ACHN (cell line): ENCODE measurements at places on chromosomes 4 and X.
A peak's percentile ranks its signal among the peaks of the same experiment; 100 is the strongest.

DNA sequence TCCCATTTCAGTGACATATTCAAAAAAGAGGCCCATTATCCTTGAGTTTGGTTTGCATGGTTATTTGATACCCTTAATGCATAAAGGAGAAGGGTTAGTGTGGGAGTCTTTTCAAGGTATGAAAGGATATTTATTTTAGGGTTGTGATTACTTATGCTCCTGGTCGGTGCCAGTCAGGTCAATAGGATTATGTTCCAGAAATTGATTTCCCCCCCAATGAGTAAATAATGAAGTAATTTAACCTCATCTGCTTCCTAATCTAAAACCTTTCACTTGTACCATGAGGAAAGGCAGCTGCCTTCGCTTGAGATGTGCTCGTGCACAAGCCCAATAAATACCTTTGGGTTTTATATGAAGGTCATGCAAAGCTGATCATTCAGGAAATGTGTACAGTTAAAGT lies 55.0 kb upstream of the NR0B1 start:
- DNase-seq = no peak

GRCh38 chrX:104098151-104098808 lies 14.0 kb upstream of the ZCCHC18 start:
- peak; percentile 44 for DNase-seq

DNA sequence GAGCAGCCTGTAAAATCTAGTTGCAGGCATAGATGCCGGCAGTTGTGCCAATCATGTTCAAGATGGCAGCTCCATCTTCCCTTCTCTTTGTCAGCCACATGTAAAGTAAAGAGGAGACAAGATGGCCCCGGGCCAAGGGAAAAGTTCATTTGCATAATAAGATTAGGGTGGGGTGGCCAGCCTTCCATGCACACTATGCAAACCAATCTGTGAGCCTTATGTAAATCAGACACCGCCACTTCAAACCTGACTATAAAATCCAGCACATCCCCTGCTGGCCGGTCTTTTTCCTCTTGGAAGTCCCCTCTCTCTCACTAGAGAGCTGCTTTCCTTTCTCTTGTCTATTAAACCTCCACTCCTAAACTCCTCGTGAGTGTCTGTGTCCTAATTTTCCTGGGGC lies 78.9 kb upstream of the CBR4 start:
- no peak for DNase-seq

- peak; percentile 5 for DNase-seq
Observed at GRCh38 chr4:8185295-8185694, 13.8 kb upstream of the SH3TC1 start.

DNA sequence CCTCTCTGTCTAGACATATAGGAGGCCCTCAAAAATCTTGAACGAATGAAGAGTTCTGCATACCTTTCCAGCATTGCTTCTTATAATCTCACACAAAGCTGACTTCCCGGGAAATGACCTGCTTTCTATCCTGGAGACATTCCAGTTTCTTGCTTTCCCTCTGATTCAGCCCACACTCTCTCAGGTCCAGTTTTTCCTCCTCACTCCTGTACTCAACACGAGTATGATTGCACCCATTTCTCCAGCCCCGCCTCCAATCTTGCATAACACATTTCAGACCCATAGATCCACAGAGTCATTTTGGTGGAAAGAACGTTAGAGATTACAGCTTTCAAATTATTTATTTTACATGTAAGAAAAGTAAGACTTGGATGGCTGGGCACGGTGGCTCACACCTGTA lies 127.5 kb upstream of the TLR3 start:
- no peak for DNase-seq

GRCh38 chr4:186719925-186720694 lies 3.5 kb downstream of the FAT1 start:
- peak; percentile 44 for DNase-seq

DNA sequence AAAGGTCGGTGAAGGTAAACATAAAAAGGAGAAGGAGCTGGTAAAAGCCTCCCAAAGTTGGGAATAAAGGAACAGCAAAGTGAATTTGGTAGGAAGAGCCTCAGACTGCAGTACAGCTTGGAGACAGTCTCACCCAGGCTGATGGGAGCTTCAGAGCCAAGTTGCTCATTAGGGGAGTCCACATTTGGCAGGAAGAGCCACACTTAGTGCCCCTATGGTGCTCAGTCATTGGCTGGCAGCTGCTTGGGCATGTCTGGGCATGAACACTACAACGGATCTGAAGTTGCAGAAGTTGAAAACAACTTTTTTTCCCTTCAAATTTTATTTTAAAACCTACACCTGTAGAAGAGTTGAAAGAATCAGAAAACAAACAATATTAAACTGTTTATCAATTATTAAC lies 2497.3 kb downstream of the ARAP2 start:
- DNase-seq = peak; percentile 1

GRCh38 chr4:85826060-85826678 lies 351.2 kb downstream of the ARHGAP24 start:
- peak; percentile 98 for DNase-seq

DNA sequence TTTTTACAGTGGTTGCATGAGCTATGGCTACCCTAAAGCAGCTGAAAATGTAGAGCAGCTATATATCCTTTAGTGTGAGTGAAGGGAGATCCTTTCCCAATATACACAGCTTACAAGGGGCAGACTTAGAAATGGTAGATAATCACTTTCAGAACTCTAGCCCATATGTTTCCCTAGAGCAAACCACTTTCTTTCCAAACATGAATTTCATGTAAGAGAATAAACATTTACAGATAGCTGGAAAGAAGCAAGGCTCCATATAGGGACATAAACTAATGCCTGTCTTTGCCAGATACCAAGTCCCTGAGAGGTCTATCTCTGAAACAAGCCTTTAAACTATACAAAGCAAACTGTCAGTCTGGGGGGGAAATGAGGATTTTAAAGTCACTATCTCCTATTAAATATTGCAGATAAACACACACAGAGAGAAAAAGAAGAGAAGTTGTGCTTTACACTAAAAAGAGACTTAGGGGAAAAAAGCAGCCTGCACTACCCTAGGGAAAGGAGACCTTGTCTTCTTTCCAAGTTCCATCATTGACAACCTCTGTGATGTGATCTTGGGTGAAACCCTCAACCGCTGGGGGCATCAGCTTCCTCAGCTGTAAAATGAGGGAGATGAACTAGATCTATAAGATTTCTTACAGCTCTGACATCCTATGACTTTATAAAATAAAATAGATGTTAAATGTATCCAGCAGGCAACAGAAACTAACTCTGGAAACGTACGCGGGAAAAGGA lies 73.6 kb downstream of the TMEM156 start:
- no peak for DNase-seq

- DNase-seq = no peak
Observed at GRCh38 chrX:74449322-74449936, 28.1 kb downstream of the SLC16A2 start.

GRCh38 chr4:101186567-101187184 lies 160.7 kb downstream of the PPP3CA start:
- no peak for DNase-seq

GRCh38 chrX:151985955-151986354 lies 11.5 kb upstream of the GABRE start:
- DNase-seq = no peak

DNA sequence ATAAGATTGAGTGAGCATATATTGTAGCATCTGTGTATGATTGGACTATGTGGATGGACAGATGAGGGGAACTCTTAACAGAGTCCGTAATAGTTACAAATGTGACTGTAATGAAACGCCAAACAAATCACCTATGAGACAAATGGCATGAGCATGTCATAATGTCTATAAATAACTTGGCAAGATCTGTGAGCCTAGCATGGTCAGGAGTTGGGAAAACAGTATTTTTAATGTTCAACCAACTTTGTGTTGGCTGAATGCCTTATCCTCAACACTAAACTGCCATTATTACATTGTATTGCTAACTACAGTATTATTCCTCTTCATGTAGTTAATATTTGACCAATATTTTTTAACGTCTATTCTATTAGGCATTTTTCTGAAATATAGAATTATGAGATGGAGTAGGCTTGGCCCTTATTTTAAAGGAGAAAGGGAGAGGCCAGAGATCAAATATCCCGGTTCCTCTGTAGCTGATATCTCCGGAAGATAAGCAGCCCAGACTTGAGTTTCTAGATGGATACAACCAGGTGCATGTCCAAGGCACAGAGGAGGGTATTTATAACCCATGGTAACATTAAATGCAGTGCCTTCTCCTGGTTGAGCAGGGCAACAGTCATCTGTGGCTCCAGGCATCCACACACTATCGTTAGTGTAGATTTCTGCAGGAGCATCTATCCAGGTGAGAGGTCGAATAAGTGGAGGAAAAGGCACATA lies 32.7 kb downstream of the PF4 start:
- DNase-seq = no peak

DNA sequence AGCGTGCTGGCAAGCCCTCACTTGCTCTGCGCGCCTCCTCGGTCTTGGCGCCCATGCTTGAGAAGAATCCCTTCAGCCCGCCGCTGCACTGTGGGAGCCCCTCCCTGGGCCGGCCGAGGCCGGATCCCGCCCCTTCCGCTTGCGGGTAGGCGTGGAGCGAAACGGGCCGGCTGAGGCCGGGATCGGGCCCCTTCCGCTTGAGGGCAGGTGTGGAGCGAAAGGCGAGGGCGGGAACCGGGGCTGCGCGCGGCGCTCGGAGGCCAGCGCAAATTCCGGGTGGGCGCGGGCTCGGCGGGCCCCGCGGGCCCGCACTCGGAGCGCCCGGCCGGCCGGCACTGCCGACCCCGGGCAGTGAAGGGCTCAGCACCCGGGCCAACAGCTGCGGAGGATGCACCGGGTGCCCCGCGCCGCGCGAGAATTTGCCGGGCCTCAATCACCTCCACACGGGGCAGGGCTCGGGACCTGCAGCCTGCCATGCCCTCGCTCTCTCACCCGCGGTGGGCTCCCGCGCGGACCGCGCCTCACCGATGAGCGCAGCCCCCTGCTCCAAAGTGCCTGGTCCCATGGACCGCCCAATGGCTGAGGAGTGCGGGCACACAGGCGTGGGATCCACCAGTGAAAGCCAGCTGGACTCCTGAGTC lies 58.1 kb upstream of the GBA3 start:
- DNase-seq = peak; percentile 85

DNA sequence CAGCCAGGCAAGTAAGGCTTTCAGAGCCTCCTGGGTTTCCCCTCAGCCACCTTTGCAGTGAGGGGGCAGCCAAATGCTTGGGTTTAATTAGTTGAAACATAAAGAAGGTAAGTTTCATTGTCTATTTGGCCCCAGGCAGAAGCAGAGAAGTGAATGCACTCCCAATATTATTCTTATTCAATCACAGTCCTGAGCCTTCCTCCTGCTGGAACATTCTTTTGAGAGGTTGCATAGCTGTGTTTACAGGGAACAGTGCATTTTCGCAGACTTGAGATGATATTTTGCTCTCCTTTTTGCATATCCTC lies 13.9 kb downstream of the SLC2A9 start:
- no peak for DNase-seq

DNA sequence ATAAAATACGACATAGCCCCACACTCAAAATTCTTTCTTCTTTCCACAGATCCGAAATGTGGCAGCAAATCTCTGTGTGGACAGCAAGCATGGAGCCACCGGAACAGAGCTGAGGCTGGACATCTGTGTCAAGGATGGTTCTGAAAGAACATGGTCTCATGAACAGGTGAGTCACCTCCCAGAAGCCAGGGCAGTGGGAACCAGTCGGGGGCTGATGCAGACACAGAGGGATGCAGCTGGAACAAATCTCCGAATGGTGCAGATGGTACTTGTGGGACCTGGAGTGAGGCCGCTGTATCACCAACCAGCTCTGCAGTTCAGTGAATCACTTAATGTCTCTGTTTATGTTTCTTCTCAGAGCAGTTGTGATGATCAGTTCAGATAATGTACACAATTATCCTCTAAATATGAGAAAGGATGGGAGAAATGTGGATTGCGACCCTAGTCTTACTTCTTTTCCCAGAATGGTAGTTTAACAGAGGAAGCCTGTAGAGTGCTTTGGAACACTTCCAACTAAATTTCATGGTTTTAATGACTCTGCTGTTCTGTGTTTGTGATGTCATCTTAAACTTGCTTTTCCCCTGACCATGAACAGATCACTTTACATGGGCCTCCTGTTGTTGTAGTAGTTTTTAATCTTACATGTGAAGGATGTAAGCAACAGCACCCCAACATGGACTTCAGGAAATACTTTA lies 159.3 kb upstream of the GALNT7 start:
- DNase-seq = no peak

- DNase-seq = no peak
Observed at GRCh38 chr4:78355306-78355705, 196.3 kb upstream of the ANXA3 start.

- no peak for DNase-seq
Observed at GRCh38 chr4:60729194-60729593, 470.9 kb upstream of the ADGRL3 start.

GRCh38 chr4:77393996-77394395 lies 211.6 kb upstream of the CXCL13 start:
- no peak for DNase-seq

GRCh38 chrX:137427426-137427778 lies 138.5 kb upstream of the ZIC3 start:
- no peak for DNase-seq

DNA sequence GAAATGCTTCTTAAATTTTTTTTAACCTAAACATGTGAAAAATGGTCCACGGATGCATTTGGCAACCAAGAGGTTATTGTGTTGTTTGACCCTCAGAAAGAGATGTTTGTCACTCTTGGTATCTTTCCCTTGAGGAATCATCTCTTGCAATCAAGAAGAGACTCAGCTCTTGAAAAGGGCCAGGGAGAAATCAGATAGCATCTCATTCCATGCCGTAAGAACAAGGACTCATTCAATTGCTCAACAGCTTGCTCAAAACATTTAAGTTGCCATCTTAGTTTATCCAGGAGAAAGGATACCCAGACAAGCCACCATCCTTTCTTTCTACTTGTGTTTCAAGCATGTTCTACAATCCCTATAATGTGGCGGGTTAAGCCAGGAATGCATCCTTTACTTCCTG lies 209.5 kb upstream of the LNX1 start:
- no peak for DNase-seq

- no peak for DNase-seq
Observed at GRCh38 chr4:169846396-169846795, 88.7 kb upstream of the HPF1 start.

DNA sequence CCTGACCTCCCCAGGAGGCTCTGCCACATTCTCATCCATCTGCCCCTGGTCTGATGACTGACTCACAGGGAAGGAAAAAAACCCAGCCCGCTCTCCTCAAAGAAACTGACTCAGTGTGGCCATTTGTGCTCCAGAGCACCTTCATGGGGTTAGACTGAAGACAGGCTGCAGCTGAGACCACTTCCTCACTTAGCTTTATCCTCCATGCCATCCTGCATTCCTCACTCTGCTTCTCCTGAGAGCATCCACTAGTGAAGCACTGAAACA lies 35.9 kb upstream of the HPSE start:
- no peak for DNase-seq

GRCh38 chr4:32830160-32830559 lies 2110.0 kb downstream of the PCDH7 start:
- DNase-seq = no peak
